ENCODE measurements at places on chromosomes 7 and 10.
A peak's percentile ranks its signal among the peaks of the same experiment; 100 is the strongest.

DNA sequence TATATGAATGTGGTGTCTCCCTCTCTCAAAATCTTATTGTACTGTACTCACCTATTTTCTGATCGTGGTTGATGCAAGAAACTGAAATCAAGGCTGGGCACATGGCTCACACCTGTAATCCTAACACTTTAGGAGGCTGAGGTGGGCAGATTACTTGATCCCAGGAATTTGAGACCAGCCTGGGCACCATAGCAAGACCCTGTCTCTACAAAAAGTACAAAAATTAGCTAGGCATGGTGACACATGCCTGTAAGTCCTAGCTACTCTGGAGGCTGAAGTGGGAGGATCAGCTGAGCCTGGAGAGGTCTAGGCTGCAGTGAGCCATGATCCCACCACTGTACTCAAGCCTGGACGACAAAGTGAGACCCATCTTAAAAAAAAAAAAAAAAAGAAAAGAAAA is 16.0 kb downstream of the MMRN2 start:
- no peak for DNase-seq

- DNase-seq, result no peak
These were observed 2.9 kb downstream of the RAMP3 start for GRCh38 chr7:45160417-45160881.

DNA sequence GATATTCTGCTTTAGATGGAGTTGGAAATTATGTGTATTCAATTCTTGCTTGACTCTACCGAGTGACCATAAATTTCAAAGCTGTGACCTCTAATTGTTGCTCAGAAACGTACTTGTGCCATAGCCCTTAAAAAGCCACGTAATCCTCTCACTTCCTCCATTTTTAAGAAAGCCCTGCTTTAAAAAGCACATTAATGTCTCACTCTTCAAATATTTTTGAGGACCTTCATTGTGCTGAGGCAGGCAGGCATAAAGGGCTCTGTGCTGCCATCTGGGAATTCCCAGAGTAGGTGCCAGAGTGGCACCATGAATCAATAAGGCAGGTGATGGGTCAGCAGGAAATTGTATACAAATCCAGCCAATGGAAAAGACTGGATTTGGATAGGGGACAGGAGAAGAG is 97.7 kb upstream of the FAM204A start:
- no peak for DNase-seq

- no peak for DNase-seq
These were observed 8.4 kb downstream of the SLC26A5 start for GRCh38 chr7:103437623-103438022.

DNA sequence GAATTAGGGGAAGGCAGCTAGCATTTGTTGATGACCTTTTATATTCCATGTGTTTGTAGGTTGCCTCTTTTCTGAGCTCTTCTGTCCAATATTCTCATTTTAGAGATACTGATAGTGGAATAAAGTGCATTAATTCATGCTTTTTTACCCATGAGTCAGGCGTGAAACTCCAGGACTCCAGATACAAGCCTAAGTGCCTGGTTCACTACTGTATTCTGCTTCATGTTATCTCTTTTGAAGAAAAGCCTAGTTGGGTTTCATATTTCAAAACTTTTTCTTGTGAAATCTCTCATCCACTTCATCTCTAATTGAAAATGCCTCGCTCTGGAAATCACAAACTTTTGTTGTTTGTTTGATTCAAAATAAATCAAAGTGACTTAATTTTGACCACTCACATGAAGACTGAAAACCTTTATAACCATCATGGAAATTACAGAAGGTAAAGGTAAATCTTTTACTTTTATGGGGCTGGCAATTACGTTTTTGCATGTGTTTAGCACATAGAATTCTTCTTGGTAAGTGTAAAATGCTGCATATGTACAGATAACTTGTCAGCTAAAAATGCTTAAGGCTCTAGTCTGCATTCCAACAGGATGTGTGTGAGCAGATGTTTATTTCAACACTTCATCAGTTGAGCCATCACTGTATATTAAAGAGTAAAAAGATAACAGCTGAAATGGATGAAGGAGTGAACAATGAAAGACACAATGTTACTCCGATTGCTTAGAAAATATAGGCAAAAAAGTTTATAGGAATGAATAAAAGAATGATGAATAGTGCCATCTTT is 961.8 kb upstream of the CELF2 start:
- no peak for DNase-seq

- no peak for DNase-seq
These were observed at the start of gene GIMAP1 for GRCh38 chr7:150716368-150716767. GIMAP1 (plus strand) TSS chr7:150716613; CDS start chr7:150719048, 2,435 bp downstream.

DNA sequence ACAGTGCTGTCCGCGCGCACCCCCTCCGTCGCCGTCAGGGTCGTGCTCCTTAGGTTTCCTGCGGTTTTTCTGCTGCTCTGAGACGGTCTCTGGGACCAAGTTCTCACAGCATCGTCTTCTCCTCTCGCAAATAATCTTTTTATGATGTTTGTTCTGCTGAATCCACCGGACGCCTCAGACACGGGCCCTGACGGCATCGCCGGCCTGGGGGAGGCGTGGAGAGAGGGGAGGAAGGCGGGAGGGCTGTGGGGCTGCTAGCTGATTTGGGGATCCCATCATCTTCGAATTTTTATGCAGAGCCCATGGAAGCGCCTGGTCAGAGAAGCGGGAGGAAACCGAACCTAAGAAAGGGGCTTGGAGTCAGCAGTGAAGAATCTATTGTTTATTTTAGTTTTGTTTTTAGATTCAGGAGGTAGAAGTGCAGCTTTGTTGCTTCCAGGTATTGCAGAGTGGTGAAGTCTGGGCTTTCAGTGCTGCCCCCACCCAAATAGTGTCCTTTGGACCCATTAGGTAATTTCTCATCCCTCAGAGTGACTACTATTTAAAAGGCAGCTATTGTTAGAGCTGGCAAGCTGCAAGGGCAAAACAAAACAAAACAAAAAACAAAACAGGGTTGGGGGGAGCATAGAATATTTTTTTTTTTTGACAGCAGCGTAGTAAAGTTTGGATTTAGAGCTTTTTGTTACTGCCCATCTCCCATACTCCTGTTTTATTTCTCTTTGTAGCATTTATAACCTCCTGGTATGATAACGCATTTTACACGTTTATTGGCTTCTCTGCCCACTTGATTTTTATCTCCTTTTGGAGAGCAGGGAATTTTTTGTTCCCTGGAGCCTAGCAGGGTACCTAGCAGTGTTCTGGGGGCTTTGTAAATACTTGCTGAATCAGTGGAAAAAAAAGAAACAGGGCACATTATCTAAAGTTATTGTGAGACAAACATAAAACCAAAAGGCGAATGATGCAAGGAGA is 92.6 kb downstream of the SPAG6 start:
- DNase-seq, result no peak

DNA sequence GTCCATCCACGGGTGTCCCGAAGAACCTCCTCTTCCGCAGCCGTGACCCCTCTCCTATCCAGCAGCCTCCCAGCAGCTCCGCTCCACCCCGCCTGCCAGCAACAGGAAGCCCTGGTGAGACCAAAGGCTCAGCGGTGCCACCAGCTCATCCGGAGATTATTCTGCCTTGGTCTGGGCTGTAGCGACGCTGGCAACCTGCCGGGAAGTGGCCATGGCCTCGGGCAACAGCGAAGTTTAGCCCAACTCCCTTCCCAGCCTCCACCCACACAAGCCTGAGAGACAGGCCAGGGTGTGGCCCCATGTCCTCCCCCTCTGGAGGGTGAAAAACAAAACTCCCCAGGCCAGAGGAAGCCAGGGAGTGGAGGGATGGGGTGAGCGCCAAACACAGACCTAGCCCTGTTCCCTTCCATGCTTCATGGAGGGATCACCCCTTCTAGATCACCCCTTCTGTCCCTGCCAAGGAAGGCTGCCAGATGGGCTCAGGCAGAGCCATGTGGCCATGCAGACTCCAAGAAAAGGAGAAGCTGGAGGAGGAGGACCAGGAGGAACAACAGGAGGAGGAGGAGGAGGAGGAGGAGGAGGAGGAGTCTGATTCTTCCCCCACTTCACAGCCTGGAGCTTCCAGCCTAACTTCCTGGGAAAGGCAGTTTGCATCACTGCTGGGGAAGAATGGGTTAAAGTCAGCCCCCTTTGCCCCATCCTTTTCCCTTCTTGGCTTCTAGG is 918 bp downstream of the CALHM2 start:
- DNase-seq, result peak; percentile 82

Measured in lower lobe of right lung (tissue), 2 donors.